ACHN (cell line): ENCODE measurements at places on chromosomes 6 and 20.

- no peak for DNase-seq
Observed at GRCh38 chr6:33828764-33829731, 25.2 kb upstream of the MLN start.

- DNase-seq: no peak
Observed at GRCh38 chr6:104929353-104929752, 27.6 kb upstream of the LIN28B start.

DNA sequence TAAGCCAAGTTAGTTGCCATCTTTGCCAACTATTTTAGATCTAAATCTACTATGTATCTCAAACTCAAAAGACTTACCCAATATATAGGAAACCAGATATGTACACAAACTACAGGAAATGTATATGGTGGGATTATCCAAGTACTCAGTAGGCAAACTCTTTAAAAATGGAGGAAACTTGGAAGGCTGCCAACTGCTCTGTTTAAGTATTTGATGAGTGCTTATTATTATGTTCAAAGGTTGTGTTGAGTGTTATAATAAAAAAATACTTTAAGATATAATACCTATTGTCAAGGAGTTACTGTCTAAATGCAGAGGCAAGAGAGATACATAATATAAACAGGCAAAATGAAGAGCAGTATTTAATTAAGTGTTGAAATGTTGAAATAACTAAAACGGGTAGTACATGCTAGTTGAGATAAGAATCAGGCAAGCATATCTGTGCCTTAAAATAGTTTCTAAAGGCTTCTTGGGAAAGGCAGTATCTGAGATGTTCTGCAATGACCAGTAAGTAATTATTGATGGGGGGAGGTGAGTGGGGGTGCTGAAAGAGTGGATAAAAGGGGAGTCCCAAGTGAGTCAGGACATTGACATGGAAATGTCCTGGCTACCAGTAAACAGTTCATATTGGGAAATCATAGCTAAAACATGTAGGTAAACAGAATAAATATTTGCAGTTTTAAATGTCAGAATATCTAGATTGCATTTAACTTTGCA is 6.5 kb upstream of the DST start:
- DNase-seq: no peak

DNA sequence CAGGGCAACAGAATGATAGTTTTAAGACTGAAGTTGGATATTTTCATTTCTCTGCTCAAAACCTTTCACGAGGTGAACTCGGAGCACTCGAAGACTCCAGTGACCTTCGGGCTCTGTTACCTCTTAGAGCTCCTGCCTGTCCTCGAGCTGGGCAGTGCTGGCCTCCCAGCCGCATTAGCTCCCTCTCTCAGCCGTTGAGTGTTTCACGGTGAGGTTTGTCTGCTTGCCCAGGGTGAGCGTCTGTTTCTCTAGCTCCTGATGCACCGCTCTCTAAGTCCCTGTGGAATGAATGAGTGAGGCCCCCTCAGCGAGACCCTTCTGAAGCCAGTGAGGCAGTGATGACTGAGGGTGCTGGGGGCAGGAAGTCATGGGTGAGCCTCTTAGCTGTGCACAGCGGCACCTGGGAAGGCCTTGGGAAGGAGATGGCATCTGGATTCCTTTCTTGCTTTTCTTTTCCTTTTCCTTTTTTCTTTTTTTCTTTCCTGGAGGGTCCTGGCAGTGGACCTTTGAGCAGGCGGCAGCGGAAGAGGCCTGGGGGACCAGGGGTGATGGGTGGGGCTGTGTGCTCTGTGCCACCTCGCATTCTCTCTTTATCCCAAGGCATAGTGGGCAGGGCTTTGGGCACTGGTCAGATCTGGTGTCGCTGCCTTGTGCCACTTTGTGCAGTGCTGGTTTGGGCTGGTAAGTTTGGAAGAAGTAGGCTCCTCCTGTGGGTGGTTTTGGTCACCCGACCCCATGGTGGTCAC is 2.2 kb downstream of the PSMG4 start:
- no peak for DNase-seq

- DNase-seq: no peak
Observed at GRCh38 chr20:62611819-62612218, 30.5 kb upstream of the SLCO4A1 start.

DNA sequence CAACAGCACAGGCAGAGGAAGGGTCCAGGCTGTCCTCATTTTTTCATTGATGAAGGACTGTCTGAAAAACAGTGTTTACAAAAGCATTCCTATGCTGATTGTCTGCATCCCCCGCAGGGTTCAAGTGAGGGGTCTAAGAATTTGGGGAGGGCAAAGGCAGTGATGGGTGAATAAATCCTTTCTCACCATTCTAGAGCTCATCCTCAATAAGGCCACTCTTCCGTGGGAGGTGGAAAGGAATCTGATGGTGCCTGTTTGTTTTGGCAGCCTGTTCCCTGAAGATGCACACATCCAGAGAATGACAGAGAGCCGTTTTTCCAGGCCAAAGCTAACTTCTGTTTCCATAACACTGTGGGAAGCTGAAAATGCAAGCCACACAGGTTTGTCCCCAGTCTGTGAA is 164.5 kb downstream of the MOXD1 start:
- no peak for DNase-seq

GRCh38 chr20:17909869-17910321 is 58.7 kb downstream of the SNX5 start:
- DNase-seq: no peak

DNA sequence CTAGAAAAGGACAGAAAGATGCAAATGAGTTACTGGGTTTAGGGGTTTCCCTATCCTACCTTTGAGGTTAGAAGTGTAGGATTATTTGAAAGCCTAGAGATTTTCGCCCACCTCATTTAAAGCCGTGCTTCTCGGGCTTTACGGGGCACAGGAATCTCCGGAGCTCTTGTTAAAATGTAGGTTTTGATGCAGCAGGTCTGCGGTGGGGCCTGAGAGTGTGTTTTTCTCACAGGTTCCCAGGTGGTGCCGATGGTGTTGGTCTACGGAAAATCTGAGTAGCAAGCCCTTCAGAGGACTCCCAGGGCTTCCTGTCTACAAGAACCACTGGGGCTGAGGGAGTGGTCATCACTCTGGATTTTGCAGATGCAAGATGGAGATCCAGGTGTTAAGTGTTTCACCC is 47.5 kb downstream of the TRAM2 start:
- DNase-seq: no peak

- peak; percentile 39 for DNase-seq
Observed at GRCh38 chr20:43975096-43975768, 60.6 kb downstream of the TOX2 start.

DNA sequence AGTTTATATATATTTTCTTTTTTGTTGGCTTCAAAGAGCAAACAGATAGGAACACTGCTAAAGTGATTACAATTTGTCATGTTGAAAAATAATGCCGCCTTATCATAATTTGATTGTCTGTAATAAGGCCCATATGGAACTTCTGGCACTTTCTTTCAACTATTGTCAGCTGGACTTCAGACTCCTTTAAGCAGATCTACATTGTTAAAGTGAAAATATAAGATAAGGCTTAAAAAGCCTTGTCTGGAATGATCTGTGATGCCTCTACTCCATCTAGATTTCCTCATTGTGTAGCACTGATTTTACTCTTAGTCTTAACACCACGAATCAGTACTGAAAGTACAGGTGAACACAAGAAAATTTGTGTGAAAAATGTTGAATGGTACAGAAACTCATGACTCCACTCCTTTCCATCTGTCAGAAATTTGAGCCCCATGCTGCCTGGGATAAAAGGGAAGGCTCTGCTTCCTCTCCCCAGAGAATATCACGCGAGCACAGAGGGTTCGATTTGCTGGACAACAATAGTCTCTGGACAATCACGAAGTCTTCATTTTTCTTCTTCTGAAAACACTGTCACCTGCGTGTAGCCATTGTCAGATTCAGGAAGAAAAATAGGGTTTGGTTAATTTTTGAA is 56.0 kb downstream of the BCAS1 start:
- DNase-seq: no peak

DNA sequence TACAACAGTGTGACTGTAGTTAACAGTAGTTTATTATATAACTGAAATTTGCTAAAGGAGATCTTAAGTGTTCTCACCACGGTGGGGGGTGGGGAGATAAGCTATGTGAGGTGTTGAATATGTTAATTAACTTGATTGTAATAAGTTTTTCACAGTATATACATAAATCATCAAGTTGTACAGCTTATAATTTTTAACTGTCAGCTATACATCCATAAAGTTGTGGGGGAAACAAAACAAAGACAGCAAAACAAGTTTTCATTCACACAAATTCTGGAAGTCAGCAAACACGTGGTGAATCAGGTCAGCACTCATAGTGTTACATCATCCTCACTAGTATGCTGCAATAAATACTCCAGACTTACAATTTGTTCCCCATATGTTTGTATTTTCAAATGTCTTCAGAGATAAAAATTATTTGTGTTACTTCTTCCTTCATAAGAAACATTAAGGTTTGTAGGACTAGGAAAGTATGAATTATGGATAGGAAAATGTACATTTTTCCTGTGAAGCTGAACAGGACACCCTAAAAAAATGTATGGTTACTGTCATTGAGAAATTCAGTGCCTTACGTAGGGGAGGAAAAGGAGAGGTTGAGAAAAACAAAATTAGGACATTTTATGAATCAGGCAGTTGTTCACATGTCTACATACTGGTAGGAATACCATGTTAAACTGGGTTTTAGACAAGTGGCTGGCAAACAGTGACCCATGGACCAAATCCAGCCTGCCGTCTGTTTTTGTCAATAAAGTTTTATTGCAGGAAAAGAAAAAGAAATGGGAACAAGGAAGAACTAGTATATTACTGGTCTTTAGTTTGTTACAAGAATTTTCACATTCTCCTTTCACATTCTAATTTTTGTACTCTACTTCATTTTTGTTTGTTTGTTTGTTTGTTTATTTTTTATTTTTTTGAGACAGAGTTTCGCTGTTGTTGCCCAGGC is 6.0 kb downstream of the SUMO4 start:
- DNase-seq: no peak

GRCh38 chr6:4817551-4817950 is 41.3 kb downstream of the CDYL start:
- no peak for DNase-seq

DNA sequence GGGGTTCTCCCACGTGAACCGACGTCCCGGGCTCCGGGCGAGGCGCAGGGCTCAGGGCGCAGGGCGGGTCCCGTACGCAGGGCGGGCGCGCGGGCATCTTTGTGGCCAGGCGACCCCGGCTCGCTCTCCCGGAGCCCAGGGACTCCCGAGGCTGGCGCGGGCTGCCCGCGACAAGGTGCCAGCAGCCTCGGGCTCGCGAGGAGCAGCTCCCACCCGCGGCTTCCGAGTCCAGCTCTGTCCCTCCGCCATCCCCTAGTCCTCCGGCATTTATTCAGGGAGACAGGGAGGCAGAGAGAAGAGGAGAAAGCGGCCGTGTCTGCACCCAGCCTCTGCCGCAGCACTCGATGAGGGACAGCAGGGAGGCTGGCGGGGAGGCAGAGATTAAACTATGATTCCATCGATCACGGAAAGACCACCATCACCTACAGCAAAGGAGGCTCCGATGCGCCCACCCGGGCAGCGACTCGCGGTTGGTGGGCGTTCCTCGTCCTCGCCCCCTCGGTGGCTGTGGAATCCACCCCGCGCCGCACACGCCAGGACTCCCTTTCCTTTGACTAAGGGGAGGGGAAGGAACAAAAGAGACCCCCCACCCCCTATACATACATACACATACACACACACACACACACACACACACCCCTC is 1.1 kb downstream of the RGS17 start:
- peak; percentile 16 for DNase-seq

GRCh38 chr6:165468340-165469235 is 159.2 kb upstream of the C6orf118 start:
- DNase-seq: no peak

DNA sequence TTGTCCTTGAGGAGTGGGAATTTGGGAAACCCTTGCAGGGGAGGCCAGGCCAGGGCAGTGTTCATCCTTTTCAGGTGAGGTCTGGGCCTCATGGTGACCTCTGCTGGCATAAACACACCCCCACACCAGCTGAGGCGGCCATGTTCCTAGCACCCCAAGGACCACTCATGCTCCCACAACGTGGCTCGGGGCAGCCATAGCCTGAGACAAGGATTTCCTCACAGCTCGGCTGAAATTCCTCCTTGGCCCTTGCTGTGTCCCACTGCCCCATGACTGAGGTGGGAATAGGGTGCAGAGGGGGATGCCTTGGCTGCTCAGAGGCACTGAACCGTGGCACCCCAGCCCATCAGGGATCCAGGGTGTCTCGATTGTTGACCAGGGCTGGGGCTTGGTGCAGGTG is 27.3 kb upstream of the SPDEF start:
- DNase-seq: no peak

DNA sequence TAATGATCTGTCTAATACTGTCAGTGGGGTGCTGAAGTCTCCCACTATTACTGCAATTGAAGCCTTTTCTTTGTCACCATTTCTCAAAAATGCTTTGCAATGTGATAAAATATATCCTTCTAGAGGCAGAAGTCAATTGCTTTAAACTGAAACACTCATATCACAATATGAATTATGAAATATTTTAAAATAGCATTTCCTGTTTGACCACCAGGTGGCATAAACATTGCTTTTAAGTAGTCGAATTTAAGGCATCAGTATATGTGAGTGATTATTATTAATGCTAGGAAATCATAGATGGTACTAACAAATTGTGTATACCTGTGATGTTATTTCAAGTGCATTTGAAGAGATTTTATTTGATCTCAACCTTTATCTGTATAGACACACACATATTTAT is 87.5 kb downstream of the MEI4 start:
- peak; percentile 5 for DNase-seq

DNA sequence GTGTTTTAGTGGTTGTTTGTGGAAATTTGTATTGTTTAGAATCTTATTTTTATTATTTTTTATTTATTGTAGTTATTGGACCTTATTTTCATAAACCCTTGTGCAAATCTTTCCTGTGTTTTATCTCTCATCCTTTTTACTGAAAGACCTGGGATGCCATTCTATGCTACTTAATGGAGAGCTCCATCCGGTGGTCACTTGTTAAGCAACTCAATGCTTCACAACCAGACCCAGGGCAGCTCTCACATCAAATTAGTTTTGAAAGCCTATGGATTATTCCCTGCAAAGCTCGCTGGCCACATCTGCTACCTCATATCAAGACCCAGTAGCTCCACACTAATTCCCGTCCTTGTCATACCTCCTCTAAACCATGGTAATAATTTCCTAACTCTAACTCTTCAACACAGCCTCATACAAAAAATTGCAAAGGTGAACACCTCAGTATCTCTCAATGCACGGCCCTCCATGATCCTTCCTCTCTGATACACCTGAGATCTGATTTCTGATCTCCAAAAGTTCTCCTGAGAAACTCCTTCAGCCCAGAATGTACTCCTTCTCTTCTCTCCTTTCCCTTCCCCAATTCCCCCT is 296.6 kb upstream of the MANEA start:
- DNase-seq: peak; percentile 30

- peak; percentile 27 for DNase-seq
Observed at GRCh38 chr6:29762781-29763214, 39.6 kb downstream of the HLA-F start.

- no peak for DNase-seq
Observed at GRCh38 chr20:56809668-56810067, 180.6 kb downstream of the TFAP2C start.

GRCh38 chr6:150600010-150600300 is 270 bp downstream of the PLEKHG1 start:
- no peak for DNase-seq

- DNase-seq: no peak
Observed at GRCh38 chr6:132478674-132479073, 34.2 kb downstream of the STX7 start.

GRCh38 chr6:167548451-167548850 is 223.6 kb downstream of the TTLL2 start:
- no peak for DNase-seq
